ENCODE measurements at places on chromosomes 1 and 21.

GRCh38 chr1:83827741-83828140 lies 171.2 kb downstream of the TTLL7 start:
- no peak for DNase-seq

DNA sequence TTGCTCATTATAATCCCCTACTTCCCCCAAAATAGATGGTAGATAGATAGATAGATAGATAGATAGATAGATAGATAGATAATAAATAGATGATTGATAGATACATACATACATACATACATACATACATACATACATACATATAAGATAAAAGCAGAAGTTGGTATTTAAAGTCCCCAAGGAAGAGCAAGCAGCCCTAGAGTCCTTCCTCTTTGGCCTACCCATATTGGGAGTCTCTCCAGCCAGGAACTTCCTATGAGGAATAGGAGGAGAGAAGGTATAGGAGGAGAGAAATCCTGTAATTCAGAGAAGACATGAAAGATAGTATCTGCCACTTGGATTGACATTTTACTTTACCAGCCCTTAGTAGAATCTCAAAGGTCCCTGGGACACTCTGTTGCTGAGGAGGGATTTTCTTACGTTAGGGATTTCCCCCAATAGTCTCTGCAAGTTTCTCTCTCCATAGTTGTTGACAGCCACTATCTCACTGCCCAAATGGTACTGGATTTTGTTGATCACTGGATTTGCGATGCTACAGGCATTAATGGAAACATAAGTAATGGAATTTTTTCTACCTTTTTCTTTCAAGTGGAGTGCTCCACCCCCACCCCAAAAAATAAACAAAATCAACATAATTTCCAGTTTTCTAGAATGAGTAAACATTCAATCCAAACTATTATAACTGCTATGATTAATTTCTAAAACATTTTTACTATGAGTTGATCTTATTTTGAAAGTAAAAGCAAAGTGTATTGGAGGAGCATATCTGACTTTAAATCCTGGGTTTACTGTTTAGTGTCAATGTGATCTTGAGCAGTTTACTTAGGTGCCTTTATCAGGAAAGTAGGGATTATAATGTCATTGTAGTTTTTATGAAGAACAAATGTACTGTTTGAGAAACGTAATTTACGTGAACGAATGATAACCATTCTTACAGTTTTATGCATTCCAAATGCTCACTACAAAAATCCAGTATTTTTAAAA lies 93.2 kb upstream of the TNFSF4 start:
- DNase-seq, result no peak

- no peak for DNase-seq
Observed at GRCh38 chr21:44365967-44366585, 12.7 kb downstream of the TRPM2 start.

- no peak for DNase-seq
Observed at GRCh38 chr1:100382657-100383056, 30.4 kb downstream of the CDC14A start.

- no peak for DNase-seq
Observed at GRCh38 chr1:241808265-241808664, 39.7 kb upstream of the EXO1 start.

- no peak for DNase-seq
Observed at GRCh38 chr1:244779410-244779809, 56.0 kb upstream of the COX20 start.

DNA sequence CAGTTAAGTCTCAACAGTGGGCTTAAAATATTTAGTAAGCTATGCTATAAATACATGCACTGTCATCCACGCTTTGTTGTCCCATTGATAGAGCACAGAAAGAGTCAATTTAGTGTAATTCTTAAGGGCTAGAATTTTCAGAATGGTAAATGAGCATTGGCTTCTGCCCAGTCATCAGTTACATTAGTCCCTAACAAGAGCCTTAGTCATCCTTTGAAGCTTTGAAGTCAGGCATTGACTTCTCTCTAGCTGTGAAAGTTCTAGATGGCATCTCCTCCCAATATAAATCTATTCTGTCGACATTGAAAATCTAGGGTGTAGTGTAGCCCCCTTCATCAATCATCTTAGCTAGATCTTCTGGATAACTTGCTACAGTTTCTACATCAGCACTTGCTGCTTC lies 12.0 kb upstream of the LPGAT1 start:
- no peak for DNase-seq

DNA sequence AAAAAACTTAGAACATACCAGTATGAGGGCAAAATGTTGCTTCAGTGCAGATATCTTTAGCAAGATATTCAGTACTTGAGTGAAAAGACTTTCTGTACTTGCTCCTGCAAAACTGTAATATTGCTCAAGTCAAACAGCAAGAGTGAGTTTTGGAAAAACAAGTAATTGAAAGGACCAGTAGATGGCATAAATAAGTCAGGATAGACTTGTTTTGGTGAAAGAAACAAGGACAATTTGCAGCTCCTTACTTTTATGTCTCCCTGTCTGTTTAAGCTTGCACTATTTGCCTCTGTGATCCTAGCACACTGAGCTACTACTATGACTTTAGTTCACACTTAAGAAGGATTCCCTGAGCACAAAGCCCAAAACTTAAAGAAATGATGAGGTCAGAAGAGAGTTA lies 39.1 kb downstream of the IFI44 start:
- no peak for DNase-seq

GRCh38 chr1:241963722-241964121 lies 6.2 kb downstream of the BECN2 start:
- DNase-seq, result no peak

DNA sequence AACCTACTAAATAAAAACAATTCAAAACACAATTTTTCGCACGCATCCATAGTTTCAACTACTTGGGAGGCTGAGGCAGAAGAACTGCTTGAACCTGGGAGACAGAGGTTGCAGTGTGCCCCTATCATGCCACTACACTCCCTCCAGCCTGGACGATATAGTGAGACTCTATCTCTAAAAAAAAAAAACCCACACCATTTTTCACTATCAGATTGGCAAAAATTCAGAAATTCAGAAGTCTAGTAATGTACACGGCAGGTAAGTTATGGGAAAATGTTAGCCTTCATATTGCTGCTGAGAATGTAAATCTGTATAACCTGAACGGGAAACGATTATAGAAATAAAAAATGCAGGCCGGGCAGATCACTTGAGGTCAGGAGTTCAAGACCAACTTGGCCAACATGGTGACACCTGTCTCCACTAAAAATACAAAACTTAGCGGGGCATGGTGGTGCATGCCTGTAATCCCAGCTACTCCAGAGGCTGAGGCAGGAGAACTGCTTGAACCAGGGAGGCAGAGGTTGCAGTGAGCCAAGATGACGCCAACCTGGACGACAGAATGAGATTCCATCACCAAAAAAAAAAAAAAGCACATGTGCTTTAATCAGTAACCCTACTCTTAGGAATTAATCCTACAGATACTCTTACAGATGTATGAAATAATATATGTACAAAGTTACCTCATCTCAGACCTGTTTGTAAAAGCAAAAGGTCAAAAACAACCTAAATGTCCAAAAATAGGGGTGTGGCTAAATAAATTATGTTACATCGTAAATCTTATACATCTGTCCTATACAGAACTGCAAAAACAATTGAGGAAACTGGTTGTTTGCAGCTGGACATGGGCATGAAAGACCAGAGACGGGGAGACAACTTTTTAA lies 37.9 kb downstream of the ARID4B start:
- DNase-seq, result no peak

DNA sequence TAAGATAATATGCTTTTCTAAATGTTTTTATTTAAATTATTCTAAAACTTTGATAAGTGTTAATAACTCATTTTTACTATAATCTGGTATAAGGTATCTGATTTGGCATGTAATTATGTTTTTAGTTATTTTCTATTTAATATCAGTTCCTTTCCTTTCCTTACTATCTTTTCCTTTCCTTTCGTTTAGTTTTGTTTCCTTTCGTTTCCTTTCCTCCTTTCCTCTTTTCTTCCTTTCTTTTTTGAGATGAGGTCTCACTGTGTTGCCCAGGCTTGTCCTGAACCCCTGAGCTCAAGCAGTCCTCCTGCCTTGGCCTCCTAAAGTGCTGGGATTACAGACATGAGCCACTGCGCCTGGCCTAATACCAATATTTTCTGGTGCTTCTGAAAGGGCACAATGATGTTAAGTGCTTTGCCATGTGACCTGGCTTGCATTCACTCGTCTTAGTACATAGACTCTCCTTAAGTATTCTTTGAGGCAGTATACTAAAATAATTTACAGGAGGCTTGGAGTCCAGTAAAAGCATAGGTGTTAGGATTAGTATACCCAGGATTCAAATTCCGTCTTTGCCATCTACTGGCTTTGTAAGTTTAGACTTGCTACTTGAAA lies 18.7 kb downstream of the MIER1 start:
- no peak for DNase-seq

GRCh38 chr1:9275567-9276034 lies 17.1 kb upstream of the SPSB1 start:
- DNase-seq, result no peak

DNA sequence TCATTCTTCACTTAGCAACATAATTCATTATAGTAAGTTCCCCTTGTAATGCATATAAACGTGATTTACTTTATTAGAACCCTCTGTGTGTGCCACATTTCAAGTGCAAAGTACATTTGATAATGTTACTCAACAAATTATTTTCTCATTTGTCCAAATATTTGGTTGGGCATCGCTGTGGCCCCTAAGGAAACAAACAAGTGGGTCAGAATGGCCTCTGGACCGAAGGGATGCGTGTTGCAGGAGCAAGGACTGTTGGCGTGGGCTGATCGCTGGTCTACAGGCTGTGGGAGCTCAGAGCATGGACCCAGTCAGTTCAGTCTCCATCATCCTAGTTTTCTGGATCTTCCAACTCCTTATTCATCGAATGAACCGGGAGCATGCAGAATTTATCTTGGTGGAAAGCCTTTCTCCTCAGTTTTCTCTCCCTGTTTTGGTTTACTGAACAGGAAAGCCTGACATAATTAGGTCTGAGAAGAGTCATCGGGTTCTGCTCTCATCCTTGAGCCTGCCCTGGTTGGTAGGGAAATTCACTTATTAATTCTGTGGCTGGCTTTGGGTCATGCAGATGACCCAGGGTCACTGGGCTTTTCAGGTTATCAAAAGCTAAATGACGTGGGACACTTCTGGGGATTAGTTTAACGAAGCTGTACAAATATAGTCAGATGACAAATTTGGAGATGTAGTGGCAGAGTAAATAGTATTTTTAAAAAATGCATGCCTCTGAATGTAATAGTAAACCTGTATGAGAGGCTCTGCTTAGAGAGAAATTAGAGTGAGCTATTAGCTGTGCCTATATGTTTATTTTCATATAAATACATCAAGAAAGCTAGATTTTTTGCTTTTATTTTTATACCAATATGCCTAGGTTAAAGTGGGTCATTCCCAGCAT lies 200.2 kb downstream of the SDCCAG8 start:
- no peak for DNase-seq

DNA sequence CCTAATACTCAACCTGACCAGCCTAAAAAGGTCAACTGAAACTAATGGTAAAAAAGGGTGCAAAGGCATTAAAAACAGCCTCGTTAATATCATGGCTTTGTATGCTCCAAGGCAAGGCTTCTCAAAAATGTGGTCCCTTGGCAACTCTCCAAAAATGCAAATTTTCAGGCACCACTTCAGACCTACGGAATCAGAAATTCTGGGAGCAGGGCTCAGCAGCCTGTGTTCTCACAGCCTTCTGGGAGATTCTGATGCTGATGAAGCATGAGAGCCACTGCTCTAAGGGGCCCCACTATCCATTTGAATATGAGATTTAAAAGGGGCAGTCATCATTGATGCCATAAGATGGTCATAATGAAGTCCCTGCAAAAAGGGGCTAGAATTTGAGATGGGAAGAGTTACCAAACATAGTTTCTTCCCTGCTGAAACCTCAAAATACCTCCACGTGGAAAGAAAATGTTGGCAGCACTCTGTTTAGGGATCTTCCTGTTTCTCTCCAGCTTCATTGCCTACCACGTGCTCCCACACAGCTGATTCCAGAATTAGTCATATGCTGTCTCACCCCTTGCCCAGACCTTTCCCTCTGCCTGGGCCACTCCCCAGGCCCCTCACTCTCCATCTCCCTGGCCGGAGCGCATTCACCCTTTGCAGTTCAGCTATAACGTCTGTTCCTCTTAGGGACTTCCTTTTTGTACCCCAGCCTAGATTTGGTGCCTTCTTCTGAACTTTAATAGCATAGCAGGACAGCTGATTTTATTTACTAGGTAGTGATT lies 46.7 kb downstream of the PHC2 start:
- DNase-seq, result no peak

- DNase-seq, result no peak
Observed at GRCh38 chr1:185279571-185279970, 37.5 kb downstream of the IVNS1ABP start.

DNA sequence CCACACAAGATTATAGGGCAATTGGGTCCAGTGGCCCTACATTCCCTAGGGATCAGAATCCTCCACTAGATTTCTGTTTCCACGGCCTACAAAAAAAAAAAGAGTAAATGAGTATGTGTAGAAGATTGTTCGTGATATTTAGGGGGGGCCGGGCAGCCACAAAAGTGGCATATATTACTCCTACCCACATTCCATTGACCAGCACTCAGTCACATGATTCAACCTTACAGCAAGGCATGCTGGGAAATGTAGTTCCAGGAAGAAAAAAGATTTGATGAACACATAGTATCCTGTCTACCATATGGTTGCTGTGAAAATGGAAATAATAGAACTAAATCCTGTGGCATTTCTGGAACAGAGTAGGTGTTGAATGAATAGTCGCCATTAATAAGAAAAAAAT lies 43.4 kb upstream of the GJB5 start:
- DNase-seq, result no peak

- DNase-seq, result no peak
Observed at GRCh38 chr1:43065616-43066399, 106.3 kb downstream of the EBNA1BP2 start.

DNA sequence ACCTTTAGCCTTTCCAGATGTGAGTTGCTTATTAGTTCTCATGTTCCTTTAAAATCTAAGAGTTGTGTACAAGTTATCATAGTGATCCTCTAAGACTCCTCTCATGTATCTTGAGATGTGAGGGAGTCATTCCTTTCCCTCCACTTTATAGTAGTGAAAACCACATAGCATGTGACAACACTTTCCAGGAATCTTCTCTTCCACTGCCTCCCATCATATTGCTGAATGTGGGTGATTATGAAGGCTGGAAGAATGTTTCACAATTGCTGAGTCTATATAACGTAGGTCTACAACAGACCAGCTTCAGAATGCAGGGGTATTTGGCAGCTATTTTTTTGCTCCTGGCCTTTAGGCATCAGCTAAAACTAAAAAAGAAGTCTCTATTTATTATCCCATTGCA lies 44.7 kb upstream of the LRRC7 start:
- no peak for DNase-seq

GRCh38 chr1:215551806-215552205 lies 15.3 kb upstream of the KCTD3 start:
- no peak for DNase-seq
